Suppressor macrophage treated with lipopolysaccharide for 4 hours (primary cell): ENCODE measurements at places on chromosomes 1 and 21.
A peak's percentile ranks its signal among the peaks of the same experiment; 100 is the strongest.

GRCh38 chr1:25858494-25858893, 763 bp downstream of the AUNIP start:
- no peak for DNase-seq

DNA sequence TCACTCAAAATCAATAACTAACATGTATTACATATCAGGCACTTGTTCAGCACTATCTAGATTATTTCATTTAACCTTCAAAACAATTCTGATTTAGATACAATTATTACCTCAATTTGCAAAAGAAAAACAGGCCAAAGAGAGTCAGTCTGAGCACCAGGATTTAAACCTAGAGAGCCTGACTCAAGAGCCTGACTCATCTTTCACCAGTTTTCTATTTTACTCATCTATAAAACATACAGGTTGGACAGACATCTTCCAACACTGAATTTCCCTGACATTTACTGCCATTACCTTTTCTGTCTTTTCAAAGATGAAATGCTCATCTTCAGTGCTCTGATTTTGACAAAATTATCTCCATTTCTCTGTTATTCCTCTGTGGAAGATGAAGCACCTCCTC, 116.5 kb downstream of the MRPL39 start:
- no peak for DNase-seq

GRCh38 chr1:64934878-64935275, 31.5 kb downstream of the JAK1 start:
- DNase-seq, result no peak

- no peak for DNase-seq
These were observed 177.9 kb downstream of the PGBD5 start for GRCh38 chr1:230248016-230248888.

DNA sequence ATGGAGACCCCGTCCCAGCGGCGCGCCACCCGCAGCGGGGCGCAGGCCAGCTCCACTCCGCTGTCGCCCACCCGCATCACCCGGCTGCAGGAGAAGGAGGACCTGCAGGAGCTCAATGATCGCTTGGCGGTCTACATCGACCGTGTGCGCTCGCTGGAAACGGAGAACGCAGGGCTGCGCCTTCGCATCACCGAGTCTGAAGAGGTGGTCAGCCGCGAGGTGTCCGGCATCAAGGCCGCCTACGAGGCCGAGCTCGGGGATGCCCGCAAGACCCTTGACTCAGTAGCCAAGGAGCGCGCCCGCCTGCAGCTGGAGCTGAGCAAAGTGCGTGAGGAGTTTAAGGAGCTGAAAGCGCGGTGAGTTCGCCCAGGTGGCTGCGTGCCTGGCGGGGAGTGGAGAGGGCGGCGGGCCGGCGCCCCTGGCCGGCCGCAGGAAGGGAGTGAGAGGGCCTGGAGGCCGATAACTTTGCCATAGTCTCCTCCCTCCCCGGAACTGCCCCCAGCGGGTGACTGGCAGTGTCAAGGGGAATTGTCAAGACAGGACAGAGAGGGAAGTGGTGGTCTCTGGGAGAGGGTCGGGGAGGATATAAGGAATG, 505 bp downstream of the LMNA start:
- DNase-seq, result peak; percentile 55

DNA sequence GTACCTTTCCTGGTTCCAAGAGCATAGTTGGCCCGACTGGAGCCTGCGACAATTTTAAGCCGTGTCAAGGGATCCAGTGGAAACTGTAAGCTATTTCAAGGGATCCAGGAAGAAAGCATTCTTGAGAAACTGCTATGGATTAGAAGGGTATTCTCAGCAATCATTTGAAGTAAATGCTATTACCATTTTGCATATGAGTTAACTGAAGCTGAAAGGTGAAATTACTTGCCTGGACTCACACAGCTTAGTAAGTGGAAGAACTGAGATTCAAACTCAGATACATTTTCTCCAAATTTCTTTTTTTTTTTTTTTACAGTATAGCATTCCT, 589 bp downstream of the ZNF684 start:
- no peak for DNase-seq

DNA sequence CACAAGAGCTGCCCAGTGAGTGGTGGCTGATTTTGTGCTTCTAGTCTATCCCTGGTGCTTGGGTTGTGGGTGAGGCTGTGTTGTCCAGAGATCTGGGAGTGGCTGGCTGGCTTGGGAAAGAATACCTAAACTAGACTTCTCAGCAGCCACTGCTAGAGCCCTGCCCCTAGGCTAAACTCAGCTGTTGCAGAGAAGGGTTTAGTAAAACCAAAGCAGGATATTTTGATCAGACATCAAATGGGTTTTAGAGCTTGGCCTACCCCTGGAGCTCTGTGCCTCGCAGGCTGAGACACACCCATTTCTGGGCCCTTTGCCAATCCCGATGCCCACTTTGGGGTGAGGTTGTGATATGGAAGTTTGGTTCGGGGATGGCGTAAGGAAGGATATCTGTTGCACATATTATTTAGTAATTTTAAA, 88.5 kb downstream of the UCK2 start:
- DNase-seq, result no peak

- DNase-seq, result no peak
These were observed 27.2 kb downstream of the ADGRL2 start for GRCh38 chr1:81827942-81828341.

DNA sequence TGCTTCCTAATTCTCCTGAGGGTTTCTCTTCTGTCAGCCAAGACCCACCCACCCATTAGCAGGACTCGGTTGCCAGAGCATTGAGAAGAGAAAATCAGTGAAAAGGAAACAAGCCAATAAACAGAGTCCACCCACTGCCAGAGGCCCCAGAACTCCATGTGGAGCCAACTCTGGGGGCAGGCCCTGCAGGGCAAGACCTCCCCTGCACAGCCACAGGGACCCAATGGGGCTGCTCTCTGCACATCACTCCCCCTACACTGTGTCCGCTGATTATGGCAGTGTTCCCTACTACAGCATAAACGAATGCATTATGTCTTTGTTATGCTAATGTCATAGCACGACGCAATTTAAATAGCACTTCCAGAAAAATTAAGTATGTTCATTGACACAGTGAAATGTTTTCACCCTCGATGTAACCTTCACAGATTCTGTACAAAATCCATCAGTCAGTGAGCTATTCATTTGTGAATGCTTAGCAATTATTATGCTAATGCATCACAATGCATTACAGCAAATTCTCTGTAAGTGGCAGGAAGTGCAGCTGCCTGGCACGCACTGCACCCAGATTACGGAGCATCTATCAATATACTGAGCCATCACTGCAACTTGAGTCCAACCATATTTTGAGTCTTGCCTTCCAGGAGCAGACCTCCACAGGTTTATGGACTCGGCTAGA, 56.4 kb downstream of the GRIK3 start:
- no peak for DNase-seq

DNA sequence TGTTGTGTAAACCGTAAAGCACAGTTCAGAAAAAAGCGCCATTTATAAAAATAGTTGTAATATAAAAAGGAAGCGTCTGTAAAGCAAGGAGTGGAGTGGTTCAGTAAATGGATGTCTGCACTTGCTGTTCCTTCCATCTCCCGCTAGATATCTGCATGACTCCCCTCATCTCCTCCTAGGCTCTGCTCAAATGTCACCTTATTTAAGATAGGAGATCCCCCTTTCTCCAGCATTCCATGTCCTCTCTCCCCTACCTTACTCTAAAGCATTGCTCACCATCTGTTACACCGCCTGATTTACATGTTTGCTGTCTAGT, 745 bp downstream of the MUL1 start:
- DNase-seq, result no peak

GRCh38 chr1:201542309-201543035, 3.5 kb downstream of the NAV1 start:
- peak; percentile 76 for DNase-seq

DNA sequence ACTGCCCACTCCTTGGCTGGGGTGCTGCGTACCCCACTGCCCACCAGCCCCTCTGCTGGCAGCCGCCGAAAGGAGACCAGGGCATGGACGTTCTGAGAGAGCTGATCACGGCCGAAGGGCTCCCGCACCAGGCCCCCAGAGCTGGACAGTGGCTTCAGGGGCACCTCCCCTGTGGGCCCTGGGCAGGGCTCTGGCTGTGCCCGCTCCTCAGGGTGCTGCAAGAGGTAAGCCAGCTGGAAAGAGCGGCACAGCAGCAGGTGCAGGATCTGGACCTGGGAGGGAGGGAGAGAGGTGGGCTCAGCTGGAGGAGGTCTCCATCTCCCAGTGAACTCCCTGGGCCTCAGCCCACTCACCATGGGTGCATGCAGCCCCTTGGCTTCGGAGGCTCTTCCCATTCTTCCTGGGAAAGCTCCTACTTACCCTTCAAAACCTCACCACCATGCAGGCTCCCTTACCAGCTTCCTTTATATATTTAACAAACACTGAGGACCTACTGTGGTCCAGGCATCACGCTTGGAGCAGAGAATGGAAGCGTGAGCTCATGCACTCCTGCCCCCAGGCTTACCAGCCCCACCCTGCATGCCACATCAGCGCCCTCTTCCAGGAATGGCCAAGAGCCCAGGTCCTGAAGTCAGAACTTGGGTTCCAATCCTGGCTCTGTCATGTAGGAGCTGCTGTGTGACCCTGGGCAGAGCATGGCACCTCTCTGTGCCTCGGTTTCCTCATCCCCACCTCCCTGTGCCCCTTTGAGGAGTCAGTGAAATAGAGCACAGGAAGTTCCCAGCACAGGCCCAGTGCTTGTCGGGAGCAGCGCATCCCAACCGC, 6.8 kb upstream of the KIF17 start:
- no peak for DNase-seq

DNA sequence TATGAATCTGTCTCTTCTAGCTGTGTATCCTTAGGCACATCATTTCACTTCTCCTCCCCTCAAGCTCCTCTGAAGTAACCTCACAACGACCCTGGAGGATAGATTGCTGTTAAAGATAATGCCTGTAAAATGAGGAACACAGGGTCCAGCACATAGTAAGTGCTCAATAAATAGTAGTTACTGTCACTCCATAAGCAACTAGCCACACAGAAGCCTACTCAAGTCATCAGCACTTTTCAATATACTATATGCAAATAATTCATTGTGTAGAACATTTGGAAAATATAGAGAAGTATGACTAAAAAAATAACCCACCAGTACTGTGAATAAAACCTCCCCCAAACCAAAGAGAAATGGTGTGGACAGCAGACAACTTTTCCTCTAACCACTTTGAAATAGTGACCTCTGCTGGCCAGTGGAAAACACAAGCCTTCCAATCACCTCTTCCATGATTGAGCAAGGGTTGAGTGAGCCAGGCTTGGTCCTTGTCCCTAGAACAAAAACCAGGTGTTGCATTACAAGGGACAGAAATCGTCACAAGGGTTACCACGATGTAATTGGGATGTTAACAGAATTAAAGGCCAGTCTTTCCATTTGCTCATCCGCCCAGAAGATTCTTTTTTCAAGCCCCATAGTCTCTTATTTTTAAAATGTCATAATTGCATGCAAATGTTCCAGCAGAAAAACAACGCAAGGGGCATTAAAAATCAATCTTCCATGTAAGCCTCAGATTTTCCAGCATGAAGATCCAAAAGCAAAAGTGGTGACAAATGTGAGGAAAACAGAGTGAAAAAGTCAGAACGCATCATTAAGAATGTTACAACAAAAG, 15.7 kb upstream of the GLIS1 start:
- DNase-seq, result peak; percentile 68

GRCh38 chr1:117565076-117565556, 40.7 kb upstream of the TENT5C start:
- DNase-seq, result no peak

GRCh38 chr21:14452031-14452726, 69.2 kb upstream of the HSPA13 start:
- no peak for DNase-seq

DNA sequence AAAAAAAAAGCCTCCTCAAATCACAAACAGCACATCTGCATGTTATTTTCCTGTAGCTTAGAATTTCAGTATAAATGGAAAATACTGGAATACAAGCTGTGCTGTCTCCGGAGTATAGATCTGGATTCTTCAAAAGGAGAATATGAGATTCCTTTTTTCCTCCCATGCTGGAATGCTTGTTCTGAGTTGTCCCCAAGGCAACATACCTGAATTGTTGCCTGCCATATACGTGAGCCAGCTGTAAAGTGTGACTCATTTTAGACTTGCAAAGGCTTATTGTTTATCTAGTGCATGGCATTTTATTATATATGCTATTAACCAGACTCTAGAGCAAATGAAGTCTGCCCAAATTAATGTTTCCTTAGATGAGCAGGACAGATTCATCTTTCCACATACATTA, 95.0 kb upstream of the C1orf105 start:
- DNase-seq, result no peak

GRCh38 chr1:58035523-58035922, 511.0 kb downstream of the OMA1 start:
- no peak for DNase-seq

DNA sequence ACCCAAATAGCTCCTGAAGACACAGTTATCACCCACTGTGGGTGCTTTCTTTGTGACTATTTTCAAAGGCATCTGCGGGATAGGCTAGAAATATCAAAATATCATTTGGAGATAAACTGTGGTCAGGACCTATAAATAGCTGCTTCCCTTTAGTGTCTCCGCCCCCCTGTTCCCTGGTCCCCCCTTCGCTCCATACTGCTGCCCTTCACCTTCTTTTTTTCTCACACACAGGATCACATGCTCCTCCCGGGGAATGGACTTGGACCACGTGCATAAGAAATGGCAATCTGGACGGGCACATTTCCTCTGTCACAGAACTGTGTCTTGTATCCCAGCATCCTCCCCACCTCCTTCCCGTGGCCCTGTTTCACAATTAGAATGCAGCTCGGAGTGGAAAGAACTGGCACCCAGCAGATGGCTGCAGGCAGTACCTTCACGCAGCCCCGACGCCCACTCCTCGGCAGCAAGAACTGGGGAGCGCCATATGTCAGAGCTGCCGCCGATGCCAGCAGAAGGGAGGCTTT, 68.8 kb upstream of the SSX2IP start:
- peak; percentile 61 for DNase-seq

GRCh38 chr1:28933277-28933676, 18.9 kb downstream of the EPB41 start:
- DNase-seq, result no peak

DNA sequence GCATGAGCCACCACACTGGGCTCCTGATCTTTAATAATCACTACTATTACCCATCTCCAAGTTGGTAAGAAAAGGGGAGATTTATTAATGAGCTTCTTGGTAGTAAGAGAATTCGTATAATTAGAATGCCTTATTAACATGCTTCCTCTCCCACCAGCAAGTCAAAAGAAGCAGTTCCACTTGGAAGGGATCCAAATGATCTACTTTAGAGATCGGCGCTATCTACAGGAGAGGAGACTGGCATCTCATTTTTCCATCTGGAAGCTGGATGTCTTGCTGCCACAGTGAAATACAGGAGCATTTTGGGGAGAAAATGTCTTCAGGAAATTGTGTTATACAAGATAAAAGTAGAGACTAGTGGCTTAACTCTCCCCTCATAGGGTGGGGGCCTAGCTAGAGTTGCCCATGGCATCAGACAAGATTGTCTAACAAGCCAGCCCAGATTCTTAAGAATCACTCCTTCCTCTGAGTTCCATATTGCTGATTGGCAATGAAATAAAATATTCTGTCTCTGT, 33.6 kb upstream of the CAMSAP2 start:
- no peak for DNase-seq

- DNase-seq, result no peak
These were observed 688.8 kb downstream of the PLA2G4A start for GRCh38 chr1:187517546-187517945.
